ENCODE measurements at places on chromosomes 2 and 18.

DNA sequence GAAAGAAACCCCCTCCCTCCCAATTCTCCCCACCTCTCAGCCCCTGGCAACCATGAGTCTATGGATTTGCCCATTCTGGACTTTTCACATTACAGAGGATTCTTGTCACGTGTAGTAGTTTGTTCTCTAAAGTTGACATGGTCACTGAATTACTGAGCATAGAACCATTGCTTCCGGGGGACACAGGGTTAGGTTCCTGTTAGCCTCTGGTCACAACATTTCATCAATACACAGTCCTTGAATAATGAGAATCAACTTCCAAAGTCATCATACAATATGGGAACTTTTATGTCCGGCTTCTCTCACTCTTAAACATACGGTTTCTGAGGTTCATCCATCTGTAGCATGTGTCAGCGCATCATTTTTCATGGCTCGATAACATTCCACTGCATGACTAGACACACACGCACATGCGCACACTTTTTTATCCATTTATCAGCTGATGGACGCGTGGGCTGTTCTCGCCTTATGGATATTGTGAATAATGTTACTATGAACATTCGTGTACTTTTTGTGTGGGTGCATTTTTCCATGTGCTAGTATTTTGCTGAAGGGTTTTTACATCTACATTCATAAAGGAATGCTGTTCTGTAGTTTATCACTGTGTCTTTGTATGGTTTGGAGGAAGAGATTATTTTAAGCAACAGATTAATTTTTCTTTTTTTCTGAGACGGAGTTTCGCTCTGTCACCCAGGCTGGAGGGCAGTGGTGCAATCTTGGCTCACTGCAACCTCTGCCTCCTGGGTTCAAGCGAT is 48.1 kb downstream of the PARD6G start:
- no peak for DNase-seq

DNA sequence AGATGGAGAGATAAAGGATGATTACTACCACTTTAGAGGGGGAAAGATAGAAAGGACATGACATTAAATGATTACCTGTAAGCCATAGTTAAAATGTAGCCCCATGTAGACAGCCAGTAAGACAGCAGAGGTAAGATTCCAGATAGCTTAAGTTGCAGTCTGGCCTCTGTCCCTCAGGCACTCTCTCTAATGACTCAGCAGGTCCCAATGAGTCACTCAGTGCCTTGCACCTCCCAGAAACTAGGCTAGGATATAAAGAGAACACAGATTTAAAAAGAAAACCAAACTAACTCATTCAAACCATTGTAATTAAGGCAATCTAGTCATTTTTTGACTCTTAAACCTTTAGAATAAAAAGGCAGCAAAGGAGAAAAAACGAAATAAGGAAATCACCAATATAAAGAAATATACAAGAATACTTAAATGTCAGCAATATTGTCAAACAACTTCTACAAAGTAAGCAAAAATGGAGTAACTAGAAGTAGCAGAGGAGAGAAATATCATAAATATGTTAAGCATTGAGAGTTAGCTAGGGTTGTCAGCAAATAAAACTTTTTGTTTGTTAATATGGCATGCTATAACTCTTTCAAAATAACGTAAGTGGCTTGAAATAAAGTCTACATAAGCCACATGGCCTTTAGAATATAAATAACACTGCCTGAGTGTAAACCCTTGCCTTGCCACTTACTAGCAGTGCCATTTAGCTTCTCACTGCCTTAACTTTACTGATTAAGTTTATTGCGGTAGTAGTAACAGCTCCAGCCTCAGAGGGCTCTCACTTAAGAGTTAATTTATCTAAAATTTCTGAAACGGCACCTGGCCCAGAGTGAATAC is 48.5 kb downstream of the SOCS6 start:
- peak; percentile 9 for DNase-seq

DNA sequence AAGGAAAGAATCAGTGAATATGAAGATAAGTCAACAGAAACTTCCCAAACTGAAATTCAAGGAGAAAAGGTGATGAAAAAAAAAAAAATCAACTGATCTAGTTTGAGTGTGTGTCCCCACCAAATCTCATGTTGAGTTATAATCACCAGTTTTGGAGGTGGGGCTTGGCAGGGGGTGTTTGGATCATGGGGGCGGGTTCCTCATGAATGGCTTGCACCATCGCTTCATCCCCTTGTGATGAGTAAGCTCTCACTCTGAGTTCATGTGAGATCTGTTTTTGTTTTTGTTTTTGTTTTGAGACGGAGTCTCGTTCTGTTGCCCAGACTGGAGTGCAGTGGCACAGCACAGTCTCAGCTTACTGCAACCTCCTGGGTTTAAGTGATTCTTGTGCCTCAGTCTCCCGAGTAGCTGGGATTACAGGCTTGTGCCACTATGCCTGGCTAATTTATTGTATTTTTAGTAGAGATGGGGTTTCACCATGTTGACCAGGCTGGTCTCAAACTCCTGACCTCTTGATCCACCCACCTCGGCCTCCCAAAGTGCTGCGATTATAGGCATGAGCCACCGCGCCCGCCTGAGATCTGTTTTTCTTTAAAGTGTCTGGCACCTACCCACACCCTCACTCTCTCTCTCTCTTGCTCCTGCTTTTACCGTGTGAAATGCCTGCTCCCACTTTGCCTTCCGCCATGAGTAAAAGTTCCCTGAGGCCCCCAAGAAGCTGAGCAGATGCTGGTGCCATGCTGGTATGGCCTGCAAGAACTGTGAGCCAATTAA is 4.0 kb upstream of the SLC66A2 start:
- peak; percentile 11 for DNase-seq

DNA sequence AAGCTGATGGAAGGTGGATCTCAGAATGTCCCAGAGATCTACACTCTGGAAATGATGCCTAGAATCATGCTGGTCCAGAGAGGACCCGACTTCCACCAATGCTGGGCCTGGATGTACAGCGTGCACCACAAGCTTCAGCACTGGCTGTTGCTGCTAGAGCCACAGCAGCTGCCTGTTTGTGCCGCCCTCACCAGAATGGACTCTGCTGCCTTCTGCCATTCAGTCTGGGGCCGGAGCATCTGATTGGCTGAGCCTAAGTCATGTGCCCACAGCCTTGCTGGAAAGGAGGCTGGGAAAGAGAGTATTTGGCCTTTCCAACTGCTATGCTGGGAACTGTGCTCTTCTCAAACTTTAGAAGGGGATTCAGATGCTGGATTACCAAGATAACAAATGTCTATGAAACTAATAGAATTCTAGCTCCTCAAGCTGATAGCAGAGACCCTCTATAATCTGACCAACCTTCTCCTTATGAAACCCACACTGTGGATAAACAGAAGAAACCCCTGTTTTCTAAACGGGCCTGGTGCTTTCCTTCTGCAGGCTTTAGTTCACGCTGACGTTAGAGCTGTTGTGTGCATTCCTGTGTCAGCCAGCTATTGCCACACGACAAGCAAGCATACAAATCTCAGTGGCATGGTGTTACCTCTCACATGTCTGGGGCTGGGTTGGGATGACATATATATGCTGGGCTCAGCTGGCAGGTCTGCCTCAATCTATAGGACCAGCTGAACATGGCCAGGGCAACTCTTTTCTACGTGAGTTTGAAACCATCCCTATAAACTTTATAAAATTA is 4.1 kb upstream of the LOXHD1 start:
- DNase-seq, result peak; percentile 95

DNA sequence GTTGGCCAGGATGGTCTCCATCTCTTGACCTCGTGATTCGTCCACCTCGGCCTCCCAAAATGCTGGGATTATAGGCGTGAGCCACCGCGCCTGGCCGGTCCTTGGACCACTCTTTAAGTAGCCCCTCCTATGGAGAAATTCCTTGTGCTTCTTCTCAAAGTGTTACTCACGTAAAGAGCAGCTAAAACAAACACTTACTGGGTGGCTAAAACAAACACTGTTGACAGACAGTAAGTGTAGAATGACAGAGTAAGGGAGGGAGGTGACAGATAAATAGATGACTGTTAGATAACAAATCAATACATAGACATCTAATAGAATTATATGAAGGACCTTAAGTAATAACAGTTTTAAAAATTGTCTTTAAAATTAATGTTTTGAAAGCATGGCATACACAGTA is 40.9 kb upstream of the RASGRP3 start:
- DNase-seq, result no peak

DNA sequence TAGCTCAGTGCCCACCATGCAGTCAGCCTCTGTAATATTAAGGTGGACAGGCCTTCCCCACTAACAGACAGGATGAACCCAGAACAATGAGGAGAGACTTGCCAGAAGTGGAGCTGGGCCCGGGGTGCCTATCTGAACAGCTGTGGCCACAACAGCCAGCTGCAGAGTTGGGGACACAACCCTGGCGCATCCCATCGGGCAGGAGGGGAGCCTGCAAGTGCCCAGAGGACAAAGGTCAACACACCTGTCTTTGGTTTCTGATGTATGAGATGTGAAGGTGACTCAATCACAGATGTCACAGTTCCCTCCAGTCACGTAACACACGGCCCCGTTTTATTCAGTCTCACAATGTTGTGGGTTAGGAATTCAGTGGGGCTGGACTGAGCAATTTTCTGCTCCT is 48.2 kb upstream of the TAF1B start:
- DNase-seq, result no peak

- DNase-seq, result no peak
These were observed 18.1 kb upstream of the ANXA4 start for GRCh38 chr2:69723791-69724190.

DNA sequence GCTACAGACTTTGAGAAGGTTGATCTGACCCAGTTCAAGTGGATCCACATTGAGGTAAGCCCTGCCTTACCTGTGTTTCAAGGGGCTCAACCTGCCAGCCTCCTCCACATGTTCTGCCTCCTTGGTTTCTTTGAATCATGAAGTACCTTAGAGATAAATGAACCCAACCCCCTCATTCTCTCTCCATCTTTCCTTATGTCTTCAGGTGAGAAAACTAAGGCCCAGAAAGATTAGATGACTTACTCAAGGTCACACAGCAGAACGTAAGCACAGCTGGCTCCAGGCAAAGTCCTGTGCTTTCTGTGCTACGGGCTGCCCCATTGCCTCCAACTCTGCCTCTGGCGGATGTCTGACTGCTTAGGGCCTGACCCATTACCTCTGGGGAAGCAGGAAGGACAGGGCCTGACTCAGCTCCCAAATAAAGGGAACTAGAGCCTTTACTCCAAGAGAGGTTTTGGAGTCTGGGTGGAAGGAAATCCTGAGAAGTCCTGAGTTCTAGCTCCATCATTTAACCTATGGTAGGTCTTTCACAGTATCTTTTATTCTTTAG is 10.3 kb downstream of the KHK start:
- DNase-seq, result no peak

GRCh38 chr2:205002390-205002789 is 457.1 kb downstream of the PARD3B start:
- no peak for DNase-seq

DNA sequence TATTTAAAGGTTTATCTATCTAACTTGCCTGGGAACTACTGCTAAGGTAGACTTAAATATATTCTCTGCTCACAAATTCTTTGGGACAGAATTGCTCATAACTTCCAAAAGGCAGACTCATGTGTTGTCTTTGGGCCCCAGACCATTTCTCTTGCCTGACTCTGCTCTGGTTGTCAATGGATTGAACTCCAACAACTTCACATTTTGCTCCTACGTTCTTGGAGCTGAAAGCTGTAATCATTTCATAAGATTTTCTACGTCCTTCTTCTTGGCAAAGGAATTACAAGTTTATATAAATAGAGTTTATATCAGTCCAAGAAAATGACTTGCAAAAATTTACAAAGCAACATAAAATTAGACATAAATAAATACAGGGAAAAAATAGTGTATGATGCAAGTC is 32.9 kb upstream of the PPM1B start:
- DNase-seq, result no peak

GRCh38 chr2:109185338-109185737 is 56.3 kb downstream of the SH3RF3 start:
- no peak for DNase-seq

DNA sequence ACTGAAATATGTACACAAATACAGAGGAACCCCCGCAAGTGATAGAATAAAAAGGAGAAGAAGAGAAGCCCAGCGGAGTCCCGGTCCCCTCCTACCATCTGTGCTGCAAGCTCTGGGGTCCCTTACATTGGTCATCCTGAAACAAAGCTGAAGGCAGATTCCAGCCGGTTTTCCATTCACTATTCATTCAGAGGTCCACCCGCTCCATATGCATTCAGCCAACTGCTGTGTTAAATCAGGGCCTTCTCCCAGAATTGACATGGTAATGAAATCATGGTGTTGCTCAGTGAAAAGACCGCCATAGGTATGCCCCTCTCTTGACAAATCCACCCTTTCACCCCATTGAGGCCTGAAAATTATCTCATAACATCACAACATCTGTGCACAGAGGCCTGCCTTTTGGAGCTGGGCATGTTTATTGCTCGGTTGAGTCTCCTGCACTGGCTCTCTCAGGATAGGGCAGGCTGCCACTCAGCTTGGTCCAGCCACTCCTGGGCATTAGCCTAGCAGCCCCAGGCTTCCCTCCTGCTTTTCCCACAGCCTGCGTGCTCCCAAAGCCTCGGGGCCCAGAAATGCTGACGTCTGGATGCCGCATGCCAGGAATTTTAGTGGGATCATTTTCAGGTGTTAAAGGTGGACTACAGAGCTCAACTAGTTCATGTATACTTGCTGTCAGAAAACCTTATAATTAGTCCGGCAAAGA is 39.3 kb upstream of the ID2 start:
- DNase-seq, result peak; percentile 30

DNA sequence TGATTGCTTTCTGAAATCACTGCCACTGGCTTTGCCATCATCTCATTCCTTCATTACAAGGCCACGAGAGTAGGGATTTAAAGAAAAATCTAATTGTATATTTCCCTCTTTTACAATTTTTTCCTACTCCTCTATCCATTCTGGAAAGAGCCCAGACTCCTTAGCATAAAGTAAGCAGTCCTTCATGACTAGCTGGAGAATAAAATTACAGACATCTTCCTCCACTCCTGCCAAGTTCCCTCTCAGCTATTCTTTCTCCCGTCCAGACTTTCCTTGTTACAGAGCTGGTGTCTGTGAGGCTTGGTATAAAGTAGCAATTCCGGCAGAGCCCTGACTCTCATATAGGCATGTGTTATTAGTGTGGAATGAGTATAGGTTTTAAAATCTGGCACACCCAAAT is 806.8 kb downstream of the PLCL1 start:
- no peak for DNase-seq

DNA sequence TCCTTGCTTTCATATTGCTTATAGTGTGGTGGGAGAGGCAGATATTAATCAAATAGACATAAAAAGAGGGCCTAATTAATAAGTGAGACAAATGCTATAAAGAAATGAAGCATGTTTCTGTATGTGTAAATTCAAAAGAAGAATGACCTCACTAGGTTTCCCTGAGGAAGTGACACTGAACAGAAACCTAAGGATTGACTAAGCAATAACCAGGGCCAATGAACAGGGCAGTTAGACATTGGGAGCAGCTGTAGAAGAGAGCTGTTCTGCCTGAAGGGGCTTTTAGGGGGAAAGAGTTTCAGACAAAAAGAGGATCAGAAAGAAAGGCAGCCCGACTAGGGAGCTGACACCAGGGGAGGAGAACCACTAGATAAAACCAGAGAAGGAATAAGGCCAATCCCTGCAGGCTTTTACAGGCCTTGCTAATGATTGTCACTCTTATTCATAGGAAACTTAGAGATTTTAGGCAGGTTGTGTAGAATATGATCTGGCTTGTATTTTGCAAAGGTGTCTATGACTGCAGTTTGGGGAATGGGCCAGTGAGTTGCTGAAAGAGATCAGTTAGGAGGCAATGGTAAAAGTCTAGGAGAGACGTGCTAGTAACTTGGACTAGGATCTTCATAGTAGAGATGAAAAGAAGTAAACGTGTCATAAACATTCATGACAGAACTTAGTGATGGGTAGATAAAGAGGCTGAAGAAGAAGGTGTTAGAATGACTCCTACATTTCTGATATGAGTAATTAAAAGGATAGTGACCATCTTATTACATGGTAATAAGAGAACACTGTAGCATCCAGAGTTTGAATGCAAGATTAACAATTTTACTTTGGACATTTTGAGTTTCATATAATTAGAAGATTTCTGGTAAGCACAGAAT is 26.8 kb upstream of the NABP1 start:
- no peak for DNase-seq

Measured in dorsolateral prefrontal cortex (tissue), 122 donors.